Islet precursor cell (in vitro differentiated cells): ENCODE measurements at places on chromosomes 5 and 9.
A peak's percentile ranks its signal among the peaks of the same experiment; 100 is the strongest.

GRCh38 chr5:81409896-81410295 is 16.0 kb upstream of the ACOT12 start:
- no peak for DNase-seq

DNA sequence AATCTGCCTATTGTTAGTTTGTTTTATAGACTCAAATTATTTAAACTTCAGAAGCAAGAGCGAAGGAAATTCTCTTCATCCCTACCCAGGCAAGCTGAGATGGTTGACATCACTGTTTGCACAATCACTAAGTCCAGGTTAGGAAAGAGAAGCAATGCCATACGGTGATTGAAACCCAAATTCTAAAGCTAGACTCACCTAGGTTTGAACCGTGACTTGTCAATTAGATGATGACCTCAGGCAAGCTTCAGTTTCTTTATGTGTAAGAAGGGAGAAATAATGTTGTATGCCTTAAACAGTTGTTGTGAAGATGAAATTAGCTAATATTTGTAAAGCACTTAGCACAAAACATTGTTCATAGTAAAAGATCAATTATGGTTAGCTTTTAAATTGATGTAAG is 96.5 kb upstream of the ANKRD55 start:
- DNase-seq, result no peak

- no peak for DNase-seq
Observed at GRCh38 chr5:126070481-126070880, 352.7 kb upstream of the GRAMD2B start.

GRCh38 chr5:24389968-24390367 is 254.8 kb downstream of the CDH10 start:
- DNase-seq, result peak; percentile 55

DNA sequence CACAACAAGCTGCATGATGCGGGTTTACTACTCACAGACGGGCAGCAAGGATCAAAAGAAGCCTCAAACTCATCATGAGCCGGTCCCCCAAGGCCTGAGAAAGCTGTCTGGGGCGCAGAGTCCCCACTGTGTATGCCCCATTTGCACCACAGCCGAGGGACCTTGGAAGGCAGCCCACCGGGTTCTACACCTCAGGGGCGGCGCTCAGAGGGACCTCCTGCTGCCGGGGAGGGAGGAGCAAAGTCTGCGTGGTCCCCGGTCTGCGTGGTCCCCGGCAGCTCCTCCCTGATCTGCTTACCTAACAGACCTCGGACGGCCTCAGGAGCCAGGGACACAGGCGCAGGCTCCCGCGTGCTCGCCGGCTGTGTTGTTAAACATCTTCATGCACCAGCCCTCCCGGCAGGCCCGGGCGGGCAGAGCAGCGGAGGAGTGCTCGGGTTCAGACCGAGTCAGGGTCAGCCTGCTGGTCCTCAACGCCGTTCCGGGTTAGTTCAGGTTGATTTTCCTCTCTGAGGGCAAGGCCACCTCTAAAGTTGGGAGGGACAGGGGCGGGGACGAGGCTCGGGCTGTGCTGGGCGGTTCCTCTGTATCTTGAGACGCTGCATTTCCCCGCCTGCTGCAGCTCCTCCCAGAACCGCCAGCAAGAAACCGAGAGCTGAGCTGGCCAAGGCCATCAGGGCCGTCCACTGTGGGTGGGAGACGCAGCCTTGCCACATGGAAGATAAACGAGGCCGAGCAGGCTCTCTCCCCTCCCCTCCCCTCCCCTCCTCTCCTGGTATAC is 74.6 kb downstream of the MRPL36 start:
- DNase-seq, result peak; percentile 77

DNA sequence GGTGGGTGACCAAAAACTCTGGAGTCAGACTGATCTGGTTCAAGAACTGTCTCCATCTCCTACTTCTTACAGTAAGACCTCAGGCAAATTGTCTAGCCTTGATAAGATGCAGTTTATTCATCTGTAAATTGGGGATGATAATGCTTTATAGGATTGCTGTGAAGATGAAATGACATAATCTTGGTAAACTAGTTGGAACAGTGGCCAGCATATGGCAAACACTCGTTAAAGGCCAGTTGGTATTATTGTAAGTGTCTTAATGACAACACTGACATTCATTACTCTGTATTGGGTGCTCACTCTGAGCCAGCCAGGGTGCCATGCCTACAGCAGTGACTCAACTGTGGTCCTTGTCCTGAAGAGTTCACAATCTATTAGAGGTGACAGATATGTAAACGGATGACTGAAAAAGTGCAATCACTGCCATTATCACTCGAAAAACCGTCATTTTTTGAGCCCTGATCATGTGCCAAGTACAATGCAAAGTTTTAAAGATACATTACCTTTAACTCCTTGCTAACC is 84.9 kb upstream of the HSPA9 start:
- no peak for DNase-seq
